ENCODE measurements at places on chromosomes 5 and 9.

GRCh38 chr9:120393386-120394057, 186.4 kb downstream of the CDK5RAP2 start:
- DNase-seq, result no peak

DNA sequence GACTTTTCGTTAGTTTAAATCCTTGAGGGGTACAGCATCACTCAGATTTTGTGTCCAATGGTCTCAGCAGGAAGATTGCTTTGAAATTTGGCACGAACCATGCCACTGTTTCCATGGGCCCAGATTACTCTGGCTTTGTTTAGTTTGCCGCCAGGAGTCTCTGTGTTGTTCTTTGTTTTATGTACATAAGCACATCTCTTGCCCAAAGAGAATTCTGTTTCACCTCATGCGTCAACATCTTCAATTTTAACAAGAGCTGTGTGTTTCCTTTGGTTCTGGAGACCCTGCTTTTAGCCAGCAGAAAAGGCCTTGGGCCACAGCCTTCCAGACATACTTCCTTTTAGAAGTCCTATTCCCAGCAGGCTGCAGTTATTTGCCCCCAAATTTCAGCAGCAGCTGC, 62.4 kb downstream of the TNPO1 start:
- DNase-seq, result no peak

GRCh38 chr5:14223372-14223771, 80.2 kb downstream of the TRIO start:
- no peak for DNase-seq

GRCh38 chr5:118646917-118647316, 341.4 kb downstream of the DTWD2 start:
- DNase-seq, result no peak

GRCh38 chr5:175688352-175689146, 30.7 kb downstream of the HRH2 start:
- no peak for DNase-seq

GRCh38 chr5:90020575-90021538, 388.7 kb downstream of the CETN3 start:
- DNase-seq, result no peak

DNA sequence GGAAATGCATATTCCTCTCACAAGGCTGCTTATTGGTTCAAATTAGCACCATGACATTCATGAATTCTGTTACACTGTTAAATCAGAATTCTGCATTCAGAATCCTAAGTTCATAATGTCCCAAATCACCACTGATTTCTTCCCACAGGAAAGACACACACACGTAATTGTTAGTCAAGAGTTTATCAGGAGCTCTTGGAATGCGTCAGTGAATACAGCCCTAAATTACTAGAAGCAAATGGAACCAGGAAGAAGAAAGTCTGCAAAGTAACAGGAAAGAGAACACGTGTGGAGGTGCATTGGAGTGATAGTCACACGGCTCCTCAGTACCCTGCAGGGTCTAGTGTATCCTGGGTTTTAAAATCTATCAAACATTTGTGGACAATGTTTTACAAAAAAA, 110.2 kb downstream of the ANXA2R start:
- no peak for DNase-seq

- DNase-seq, result no peak
These were observed 50.7 kb upstream of the RIC1 start for GRCh38 chr9:5578018-5578697.

- DNase-seq, result no peak
These were observed 17.9 kb downstream of the TMEM167A start for GRCh38 chr5:83059341-83059740.

- no peak for DNase-seq
These were observed 375.3 kb upstream of the PRR16 start for GRCh38 chr5:120088836-120089235.

GRCh38 chr5:33761139-33761538, 130.7 kb downstream of the ADAMTS12 start:
- DNase-seq, result no peak

DNA sequence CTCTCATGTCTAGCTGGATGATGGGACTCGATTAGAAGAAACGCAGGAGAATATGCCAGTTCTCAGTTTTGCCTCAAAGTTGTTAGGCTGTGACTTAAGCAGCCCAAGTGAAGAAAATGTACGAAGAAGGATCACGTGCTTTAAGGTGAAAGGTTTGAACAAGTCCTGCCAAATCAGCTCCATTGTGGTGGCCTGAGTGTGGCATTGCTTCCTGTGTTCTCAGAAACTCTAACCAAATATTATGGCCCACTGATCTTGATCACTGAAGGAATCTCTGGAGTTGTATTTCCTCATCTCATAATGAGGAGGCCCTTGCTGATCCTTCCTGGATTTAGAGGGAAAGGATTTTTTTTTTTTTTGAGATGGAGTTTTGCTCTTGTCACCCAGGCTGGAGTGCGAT, 44.0 kb downstream of the OTULIN start:
- DNase-seq, result no peak

- no peak for DNase-seq
These were observed 1.4 kb downstream of the IRF1 start for GRCh38 chr5:132489051-132489770.

- no peak for DNase-seq
These were observed 2.3 kb downstream of the F2RL1 start for GRCh38 chr5:76821136-76821535.

- no peak for DNase-seq
These were observed 483 bp upstream of the EIF4EBP3 start for GRCh38 chr5:140546851-140547507.

DNA sequence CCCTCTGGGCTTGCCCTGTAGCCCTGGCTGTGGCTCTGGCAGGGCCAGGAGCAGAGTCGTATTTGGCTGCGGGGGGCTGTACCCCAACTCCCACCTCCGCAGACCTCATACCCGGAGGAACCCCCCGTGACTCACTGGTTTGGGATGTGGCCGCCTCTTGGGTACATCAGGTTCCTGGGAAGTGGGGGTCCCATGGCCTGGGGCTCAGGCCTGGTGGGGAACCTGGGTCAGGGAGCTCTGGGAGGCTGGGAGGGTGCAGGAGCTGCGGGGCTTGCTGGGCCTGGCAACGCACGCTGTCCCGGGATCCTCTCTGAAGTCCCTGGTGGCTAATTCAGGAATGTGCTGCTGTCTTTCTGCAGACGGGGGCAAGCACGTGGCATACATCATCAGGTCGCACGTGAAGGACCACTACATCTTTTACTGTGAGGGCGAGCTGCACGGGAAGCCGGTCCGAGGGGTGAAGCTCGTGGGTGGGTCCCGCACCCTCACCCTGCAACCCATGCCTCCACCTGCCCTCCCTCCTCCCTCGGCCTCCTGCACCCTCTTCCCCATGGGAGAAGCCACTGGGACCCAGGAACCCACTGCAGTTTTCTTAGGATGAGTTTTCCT, 2.4 kb downstream of the LCN1 start:
- no peak for DNase-seq

DNA sequence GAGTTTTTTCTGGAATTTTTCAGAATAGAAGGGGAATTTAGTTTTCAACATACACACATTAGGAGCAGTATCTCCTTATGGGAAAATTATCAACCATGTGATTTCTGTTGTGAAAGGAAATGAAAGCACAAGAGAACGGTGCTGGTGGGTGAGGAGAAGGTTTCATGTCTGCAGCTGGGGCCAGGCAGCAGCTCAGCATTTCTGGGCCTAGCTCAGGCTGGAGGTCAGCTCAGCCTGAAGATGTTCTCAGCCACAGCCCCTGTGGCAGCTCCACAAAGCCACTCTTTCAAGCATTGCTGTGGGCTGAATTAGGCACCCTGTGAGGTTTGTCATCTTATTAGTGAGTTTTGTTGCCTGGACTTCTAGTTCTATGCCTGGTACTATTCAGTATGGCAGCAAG, 90.3 kb downstream of the DIRAS2 start:
- no peak for DNase-seq

GRCh38 chr9:14438232-14439021, 124.5 kb upstream of the NFIB start:
- DNase-seq, result no peak

DNA sequence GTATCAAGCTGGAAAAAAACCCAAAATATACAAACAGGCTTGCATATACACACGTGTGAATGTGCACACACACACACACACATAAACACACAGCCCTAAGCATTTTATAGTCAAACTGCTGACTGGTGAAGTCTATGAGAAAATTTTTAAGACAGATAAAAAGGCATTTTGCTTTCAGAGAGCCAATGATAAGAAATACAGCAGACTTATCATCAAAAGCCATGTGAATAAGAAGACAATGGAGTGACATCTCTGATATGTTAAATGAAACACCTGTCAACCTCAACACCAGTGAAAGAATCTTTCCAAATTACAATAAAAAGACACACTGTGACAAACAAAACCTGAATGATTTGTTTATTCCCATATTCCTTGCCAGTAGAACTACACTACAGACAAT, 233.3 kb downstream of the CDH9 start:
- no peak for DNase-seq

DNA sequence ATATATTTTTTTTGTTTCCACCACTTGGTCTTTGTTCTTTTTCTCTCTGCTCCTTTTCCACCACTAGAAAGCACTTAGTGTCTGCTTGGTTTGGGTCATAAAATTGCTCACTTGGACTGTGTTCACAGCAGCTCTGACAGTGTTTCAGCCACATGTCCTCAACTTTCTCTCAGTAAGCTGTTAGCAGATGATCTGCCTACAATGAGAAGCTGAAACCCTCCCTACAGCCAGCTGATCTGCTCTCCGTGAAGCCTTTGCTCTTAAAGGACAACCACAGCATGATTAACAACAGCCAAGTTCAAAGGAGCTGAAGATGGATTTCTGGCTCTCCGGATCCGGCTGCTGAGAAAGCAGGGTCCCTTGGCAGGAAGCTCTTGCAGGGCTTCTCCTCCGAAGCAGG, 31.6 kb downstream of the PRLR start:
- no peak for DNase-seq

GRCh38 chr9:38305582-38305981, 86.9 kb upstream of the ALDH1B1 start:
- no peak for DNase-seq

DNA sequence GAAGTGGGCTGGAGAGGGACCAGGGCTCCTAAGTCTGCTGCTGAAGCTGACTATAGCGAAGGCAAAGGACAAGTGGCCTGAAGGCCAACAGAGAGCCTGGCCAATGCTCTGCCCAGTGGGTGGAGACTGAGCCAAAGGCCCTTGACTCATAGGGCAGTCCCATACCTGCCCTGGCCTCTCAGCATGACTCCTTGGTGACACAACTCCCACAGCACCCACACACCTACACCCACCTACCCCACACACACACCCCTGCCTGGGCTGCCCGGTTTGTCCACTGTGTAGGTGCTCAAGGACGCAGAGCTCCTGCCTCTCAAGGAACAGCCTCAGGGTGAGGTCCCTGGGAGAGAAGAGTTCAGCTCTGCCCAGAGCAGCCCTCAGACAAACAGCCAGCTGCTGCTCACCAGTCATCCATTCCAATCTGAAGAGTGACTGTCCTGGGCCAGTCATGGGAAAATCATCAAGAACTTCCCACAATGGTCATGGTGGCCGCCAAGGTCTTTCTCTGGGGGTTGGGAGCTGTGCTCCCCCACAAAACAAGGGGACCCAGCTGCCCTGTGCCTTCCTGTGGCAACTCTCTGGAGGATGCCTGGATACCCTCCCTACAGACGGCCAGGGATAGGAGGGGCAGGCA, 5.0 kb downstream of the TNIP1 start:
- DNase-seq, result no peak

GRCh38 chr5:149012350-149012749, 50.5 kb downstream of the SH3TC2 start:
- no peak for DNase-seq

DNA sequence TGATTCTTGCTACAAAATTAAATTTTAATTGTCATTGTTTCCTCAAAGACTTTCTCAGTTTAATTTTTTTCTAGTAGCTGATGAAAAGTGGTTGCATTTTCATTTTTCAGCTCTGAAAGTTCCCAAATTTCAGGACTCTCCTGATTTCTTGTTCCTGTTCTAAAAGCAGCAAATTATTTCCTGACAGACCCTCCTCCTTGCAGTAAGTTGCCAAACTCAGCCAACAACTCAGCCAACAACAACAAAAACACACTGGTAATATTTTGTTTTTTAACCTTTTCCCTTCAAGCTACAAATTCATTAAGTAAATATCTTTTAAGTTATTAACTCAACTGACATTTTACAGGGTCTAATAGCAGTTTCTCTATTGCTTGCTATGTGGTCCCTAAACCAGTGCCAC, 487.8 kb upstream of the NUDT12 start:
- DNase-seq, result no peak

DNA sequence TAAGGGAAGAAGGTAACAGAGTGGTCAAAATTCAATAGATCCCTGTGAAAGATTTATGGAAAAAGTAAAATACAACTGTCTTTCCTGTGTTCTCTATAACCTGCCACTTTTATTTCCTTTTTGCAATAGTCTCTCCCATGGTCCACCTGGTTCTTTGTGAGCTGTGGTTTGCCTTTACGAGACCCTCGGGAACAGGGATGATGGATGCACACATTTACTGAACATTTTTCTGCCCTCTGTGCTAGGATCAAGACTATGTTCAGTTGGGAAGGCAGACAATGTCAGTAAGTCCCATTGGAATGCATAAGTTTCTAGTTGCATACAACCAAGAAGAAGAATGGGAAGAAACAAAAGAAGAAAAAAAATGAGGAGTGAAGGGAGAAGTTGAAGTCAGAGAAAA, 281.2 kb downstream of the TRPM3 start:
- no peak for DNase-seq

DNA sequence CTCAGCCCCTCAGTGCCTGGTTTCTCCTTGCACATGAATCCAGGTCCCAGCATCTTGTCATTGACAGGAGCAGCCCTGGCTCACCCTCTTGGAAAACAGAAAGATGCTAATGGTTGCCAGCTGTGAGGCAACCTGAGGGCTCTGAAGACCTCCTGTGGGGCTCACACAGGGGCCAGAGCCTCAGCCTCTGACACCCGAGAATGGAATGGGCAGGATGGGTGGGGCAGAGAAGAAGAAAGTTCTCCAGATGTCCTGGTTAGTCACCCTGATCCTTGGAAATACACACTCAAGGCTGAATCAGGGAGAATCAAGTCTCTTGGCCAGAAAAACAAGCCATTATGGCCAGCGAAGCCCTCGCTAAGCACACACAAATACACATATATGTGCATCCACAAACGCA, 32.3 kb upstream of the SPATA31E1 start:
- no peak for DNase-seq

GRCh38 chr9:123960965-123961364, 31.0 kb upstream of the DENND1A start:
- no peak for DNase-seq

- DNase-seq, result no peak
These were observed 430.8 kb downstream of the ARHGEF28 start for GRCh38 chr5:74056789-74057164.

DNA sequence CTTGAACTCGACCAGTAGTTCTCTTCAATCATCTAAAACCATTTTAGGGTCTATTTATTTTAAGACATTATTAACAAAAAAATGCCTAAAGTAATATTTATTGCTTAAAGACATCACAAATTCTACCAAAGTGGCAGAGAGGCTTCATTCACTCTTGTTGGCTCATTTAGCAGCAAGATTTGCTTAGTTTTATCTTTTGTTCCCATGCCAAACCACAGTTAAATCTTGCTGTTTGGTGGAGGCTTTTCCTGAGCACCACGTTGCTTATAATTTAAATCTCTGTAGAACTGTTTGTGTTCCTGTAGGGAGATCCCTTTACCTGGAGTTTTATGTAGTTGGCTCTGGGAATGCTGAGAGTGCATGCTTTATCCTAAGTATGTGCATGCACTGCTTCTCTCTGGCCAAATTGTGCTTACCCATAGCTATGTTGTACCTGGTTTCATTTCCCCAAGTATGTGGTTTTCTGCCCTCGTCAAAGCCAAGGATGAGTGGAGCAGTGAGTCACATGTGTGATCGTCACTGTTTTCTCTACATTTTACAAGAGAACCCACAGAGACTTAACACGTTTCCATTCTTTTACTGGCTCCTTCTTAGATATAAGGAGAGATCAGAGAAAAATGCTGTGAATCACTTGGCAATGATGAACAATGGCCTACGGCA, 42.1 kb upstream of the MAST4 start:
- DNase-seq, result no peak

All from activated T-helper 1 cell treated with anti-CD3 and anti-CD28 coated beads, Interleukin-2, amount 50 U/mL, for 16 hours (primary cell).